ENCODE measurements at places on chromosomes 13 and 19.

- DNase-seq, result no peak
These were observed 36.6 kb downstream of the USP12 start for GRCh38 chr13:27135023-27135422.

- DNase-seq, result no peak
These were observed at the start of gene TUBB4A for GRCh38 chr19:6501740-6502648. Gene TUBB4A (minus strand): TSS chr19:6502309. CDS start chr19:6502212, 97 bp downstream.

DNA sequence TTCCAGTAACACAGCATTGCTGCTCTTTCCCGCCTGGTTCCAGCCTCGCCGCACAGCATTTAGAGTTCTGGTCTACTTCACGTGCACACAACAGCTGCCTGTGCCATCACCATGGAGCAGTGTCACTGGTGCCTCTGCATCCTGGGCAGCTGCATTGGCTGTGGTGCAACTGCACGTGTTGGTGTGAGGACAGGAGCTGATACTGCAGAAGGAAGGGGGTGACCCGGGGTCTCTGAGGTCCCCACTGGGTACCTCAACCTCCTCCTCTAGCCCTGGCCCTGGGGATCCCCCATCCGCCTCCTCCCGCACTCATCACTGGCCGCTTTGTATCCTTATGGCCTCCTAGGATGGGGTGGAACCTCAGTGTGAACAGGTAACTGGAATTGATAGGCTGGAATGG is 112.5 kb downstream of the SOX1 start:
- DNase-seq, result no peak

DNA sequence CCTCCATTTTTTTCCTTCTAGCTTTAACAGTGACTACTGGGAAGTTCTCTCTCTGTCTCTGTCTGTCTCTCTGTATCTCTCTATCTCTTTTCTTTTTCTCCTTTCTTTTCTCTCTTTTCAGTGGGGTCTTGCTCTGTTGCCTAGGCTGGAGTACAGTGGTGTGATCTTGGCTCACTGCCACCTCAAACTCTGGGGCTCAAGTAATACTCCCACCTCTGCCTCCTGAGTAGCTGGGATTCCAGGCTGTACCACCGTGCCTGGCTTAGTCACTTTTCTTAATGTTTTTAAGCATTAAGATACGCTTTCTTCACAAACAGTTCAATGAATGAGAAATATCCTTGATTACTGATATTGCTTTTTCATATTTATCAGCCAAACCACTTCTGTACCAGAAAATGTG is 13.1 kb downstream of the PCCA start:
- no peak for DNase-seq

DNA sequence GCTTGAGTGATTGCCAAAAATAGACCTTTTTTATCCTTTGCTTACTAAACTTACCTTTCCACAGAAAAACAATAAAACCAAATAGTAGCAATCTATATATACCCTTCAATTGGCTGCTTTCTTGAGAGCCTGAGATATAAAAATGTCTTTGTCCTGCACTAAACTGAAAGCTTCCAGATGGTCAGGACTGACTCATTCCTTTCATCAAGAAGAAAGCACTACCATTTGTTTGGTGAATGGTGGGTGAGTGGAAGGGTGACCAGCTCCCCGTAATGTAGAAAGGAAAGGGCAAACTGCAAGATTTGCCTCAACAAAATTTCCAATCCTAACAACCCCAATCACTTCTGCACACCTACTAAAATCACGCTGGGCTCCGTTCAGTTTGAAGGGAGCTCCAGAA is 67.8 kb downstream of the SACS start:
- DNase-seq, result no peak

- peak; percentile 67 for DNase-seq
These were observed 882.1 kb downstream of the UQCRFS1 start for GRCh38 chr19:28330831-28331230.

DNA sequence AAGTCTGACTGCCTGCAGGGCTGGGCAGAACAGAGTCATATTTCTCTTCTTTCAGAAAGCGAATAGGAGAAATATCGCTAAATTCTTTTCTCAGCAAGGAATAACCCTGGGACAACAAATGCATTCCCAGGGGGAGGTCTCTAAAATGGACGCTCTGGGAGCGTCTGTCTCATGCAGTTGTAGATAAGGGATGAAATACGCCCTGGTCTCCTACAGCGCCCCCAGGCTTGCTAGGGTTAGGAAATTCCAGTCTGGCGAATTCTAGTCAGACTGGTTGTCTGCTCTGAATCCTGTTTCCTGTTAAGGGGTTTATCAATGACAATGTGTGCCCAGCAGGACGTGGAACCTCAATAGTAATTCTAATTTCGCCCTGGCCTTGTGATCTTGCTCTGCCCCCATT is 1214.1 kb downstream of the DIAPH3 start:
- no peak for DNase-seq

GRCh38 chr19:336067-336614 is 8.5 kb downstream of the MIER2 start:
- no peak for DNase-seq

GRCh38 chr19:27822336-27822735 is 1390.6 kb downstream of the UQCRFS1 start:
- DNase-seq, result no peak

GRCh38 chr19:55249841-55250240 is 9.0 kb downstream of the PPP6R1 start:
- DNase-seq, result no peak

GRCh38 chr19:13959141-13959961 is 7.0 kb downstream of the DCAF15 start:
- DNase-seq, result no peak

DNA sequence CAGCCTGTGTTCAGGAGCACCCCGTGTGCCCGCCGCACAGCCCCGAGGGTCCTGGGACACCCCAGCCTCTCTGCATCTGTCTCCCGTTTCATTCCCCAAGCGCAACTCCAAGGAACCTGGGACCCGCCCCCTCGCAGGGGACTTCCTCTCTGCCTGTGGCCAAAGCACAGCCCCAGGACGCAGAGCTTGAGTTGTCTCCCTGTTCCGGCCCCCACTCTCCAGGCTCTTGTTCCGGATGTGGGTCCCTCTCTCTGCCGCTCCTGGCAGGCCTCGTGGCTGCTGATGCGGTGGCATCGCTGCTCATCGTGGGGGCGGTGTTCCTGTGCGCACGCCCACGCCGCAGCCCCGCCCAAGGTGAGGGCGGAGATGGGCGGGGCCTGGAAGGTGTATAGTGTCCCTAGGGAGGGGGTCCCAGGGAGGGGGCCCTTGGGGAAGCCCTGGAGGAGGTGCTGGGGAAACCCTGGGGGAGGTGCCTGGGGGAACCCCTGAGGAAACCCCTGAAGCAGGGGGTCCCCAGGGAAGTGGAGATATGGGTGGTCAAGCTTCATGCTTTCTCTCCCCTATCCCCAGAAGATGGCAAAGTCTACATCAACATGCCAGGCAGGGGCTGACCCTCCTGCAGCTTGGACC is 1.3 kb downstream of the HCST start:
- no peak for DNase-seq

DNA sequence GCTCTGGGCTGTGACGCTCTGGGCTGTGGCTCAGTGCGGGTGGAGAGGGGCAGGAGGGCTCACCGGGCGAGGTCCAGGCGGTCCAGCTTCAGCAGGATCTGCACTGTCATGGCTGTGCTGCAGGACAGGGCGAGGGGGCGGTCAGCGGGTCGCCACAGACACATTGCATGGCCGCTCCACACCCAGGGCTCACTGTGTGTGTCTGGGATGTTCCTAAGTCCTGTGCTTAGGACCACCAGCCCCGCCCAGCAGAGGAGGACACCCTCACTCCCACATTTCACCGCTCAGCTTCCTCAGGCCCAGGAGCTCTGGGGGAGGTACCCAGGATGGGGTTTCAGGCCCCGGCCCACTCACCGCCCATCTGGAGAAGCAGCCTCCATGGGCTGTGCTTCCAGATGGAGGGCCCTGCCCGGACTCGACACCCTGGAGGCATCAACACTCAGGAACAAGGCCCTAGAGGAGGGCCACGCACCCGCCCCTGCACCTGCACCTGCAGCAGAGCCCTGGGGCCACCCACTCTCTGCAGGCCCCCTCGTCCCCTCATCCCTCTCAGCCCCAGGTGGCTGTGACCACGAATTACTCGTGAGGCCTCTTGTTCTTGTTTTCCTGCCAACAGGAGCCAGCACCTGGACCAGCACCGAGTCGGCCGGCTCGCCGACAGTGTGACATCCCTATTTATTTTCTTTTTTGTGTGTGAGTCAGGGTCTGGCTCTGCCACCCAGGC is 9.7 kb upstream of the CERS1 start:
- DNase-seq, result no peak

GRCh38 chr13:93744886-93745285 is 518.3 kb downstream of the GPC6 start:
- no peak for DNase-seq

DNA sequence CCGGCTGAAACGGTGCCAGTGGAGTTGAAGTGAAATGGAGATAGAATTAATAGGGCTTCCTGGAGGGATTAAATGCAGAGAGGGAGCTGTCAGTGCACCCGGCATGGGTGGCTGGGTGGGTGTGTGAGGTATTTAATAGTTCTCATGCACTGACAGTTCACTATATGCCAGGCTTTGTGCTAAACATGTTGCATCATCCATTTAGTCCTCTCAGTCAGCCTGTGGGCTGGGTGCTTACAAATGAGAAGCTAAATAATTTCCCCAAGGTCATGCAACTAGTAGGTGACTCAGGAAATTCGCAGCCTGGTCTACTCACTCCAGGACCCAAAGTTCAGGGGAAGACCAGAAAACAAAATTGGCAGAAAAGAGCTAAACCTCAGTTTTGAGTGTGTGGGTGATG is 63.5 kb upstream of the SPATA13 start:
- DNase-seq, result no peak

DNA sequence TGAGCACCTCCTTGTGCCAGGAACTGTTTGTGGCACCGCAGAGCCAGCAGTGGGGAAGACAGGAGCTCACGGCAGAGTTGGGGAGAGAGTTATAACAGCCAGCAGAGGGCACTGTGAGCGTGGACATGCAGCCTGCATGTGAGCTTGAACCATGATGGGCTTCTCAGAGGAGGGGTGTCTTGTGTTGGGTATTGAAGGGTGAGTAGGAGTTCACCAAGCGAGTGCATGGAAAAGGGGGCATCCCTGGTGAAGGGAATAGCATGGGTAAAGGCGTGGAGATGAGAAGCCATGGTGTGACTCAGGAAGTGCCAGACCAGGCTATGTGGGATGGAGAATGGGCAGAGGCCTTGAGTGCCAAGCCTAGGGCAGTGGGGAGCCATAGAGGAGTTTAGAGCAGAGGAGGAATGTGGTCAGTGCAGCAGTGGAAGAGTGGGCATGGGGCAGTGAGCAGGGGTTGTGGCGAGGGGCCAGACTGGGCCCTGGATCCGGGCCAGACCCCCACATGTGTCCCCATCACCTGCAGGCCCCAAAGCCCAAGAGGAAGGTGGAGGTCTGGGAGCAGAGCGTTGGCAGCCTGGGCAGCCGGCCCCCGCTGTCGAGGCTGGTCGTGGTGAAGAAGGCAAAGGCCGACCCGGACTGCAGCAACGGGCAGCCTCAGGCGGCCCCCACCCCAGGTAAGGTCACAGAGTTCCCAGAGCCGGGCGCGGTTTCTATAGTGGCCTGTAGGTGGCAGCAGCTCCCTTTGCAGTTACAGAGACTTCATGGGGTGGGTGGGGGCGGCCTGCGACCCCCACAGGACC is 11.8 kb upstream of the SHD start:
- no peak for DNase-seq

- DNase-seq, result no peak
These were observed 1.2 kb downstream of the LPAR2 start for GRCh38 chr19:19626516-19627472.

DNA sequence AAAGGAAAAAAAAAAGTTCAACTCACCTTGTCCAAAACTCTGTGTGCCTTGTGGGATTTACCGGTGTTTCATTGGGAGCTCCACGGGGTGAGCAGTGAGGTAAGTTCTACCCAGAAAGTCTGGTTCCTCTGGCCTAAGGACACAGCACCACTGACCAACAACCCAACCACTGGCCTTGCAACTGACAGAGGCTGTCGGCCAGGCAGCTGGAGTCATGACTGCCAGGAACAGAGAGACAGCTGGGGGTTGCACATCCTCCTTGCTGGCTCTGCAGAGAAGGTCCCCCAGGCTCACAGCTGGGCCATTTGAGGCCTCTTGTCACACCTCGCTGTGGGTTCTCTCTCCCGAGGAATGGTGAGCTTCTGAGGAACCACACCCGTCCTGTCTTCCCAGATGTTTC is 59.5 kb downstream of the ANKRD10 start:
- DNase-seq, result no peak

DNA sequence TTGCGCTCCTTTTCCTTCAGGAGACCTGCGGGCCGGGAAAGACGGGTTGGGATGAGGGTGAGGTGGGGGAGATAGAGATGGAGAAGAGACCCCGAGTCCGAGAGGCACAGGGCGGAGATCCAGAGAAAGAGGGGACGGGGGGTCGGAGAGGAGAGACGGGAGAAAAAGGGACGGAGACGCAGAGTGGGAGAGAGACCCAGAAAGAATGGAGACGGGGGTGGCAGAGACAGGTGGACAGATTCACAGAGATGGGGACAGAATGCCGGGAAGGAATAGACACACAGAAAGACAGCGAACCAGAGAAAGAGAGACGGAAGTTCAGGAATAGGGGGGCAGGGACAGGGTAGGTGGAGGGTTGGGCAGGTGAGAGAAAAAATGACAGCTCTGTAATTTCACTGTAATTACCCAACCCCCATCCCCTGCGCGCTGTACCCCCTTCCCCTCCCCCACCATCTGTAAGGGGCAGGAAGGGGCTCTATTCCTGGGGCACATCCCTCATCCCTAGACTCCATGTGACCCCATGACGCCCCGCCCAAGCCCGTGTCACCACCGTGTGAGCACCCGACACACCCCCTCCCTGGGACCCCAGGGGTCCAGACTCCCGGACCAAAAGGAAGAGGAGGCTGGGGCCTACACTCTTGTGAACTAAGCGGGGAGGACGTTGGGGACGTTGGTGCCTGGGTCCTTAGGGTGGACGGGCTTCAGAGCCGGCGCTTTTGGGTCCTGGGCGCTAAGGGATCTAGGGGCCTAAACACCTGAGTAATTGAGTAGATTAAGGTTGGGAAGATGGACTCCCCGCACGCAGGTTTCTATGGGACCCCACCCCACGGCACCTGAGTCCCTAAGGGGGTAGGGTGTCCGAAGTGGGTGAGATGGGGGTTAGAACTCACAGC is 967 bp downstream of the DBP start:
- no peak for DNase-seq

- no peak for DNase-seq
These were observed 656.9 kb upstream of the MIR17HG start for GRCh38 chr13:90690458-90691080.

- DNase-seq, result no peak
These were observed 217.1 kb downstream of the ENOX1 start for GRCh38 chr13:43569658-43570057.
